MCF 10A (cell line): ENCODE measurements at places on chromosomes 5 and 9.

GRCh38 chr5:31214229-31214628 is 20.7 kb downstream of the CDH6 start:
- no peak for DNase-seq
- no peaks in the 10 kb centered on the region for H3K4me1 ChIP-seq
- no peaks in the 10 kb centered on the region for H3K27me3 ChIP-seq

GRCh38 chr5:147965715-147966114 is 59.4 kb upstream of the C5orf46 start:
- H3K27ac ChIP-seq: no peak overlapping the region
- peaks cover 6% of the 10 kb centered on the region for H3K4me1 ChIP-seq
- DNase-seq: peak; percentile 66
- no peaks in the 10 kb centered on the region for H3K27me3 ChIP-seq

DNA sequence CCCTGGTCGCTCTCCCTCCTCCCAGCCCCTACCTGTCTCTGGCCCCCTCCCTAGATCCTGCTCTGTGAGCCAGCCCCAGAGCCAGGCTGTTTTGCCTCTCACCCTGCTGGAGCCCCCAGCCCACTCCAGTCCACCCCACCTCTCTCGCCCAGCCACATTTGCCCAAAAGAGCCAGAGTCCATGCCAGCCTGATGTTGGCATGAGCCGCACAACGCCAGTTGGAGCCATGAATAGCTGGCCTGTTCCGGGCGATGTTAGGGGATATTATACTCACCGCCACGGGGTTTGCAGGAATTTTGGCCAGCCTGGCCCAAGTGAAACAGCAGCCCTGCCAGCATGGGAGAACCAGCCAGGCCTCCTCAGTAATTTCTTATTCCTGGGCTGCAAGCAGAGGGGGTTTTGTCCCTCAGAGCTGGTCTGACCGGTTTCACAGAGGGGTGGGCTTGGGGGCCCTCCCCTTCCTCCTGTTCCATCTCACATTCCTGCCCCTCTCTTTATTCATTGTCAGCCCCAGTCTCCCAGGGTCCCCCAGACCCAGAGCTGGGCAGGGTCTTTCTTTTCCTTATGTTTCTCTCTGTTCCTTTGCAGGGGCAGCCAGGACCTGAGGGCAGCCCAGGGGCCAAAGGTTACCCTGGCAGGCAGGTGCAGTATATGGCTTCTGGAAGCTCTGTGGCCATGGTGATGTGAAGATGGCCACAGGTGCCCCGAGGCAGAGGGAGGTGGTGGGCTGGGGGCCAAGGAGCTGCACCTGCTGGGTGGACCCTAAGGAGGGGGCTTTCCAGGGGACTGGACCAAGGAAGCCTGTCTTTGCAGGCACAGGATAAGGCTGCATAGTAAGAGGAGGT is 50.1 kb downstream of the COL27A1 start:
- no peak overlapping the region for H3K27ac ChIP-seq
- H3K36me3 ChIP-seq: no peaks in the 10 kb centered on the region
- peaks cover 3% of the 10 kb centered on the region for H3K27me3 ChIP-seq
- no peak overlapping the region for H3K4me3 ChIP-seq

- H3K27me3 ChIP-seq: peaks cover 10% of the 10 kb centered on the region
- no peak overlapping the region for H3K4me3 ChIP-seq
- peak overlapping the region; percentile 32 for H3K27ac ChIP-seq
- H3K36me3 ChIP-seq: no peaks in the 10 kb centered on the region
- H3K4me1 ChIP-seq: peaks cover 6% of the 10 kb centered on the region
- peak; percentile 39 for DNase-seq
Measured at GRCh38 chr5:168076561-168076991, 214.9 kb upstream of the WWC1 start.

DNA sequence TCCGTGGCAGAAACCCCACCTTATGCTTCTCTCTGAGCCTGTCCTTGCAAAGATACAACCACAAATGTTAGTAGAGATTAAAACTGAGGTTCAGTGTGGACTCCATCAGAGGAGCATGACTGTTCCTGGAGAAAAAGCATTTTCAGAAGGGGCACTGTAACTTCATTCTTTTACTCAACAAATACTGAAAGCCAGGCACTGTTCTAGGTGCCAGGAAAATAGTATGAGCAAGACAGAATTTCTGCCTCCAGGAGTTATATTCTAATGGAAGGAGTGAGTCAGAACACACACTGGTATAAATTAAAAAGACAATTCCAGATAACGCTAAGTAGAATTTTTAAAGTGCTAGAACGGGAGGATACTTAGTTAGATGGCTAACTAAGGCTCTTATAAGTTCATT is 251.4 kb upstream of the GAS1 start:
- H3K27ac ChIP-seq: no peak overlapping the region
- peak; percentile 16 for DNase-seq
- no peaks in the 10 kb centered on the region for H3K36me3 ChIP-seq

GRCh38 chr9:119095072-119095471 is 274.2 kb downstream of the BRINP1 start:
- no peaks in the 10 kb centered on the region for H3K36me3 ChIP-seq
- no peak overlapping the region for H3K4me3 ChIP-seq
- no peak overlapping the region for H3K27ac ChIP-seq
- H3K4me1 ChIP-seq: no peaks in the 10 kb centered on the region
- H3K27me3 ChIP-seq: no peaks in the 10 kb centered on the region

DNA sequence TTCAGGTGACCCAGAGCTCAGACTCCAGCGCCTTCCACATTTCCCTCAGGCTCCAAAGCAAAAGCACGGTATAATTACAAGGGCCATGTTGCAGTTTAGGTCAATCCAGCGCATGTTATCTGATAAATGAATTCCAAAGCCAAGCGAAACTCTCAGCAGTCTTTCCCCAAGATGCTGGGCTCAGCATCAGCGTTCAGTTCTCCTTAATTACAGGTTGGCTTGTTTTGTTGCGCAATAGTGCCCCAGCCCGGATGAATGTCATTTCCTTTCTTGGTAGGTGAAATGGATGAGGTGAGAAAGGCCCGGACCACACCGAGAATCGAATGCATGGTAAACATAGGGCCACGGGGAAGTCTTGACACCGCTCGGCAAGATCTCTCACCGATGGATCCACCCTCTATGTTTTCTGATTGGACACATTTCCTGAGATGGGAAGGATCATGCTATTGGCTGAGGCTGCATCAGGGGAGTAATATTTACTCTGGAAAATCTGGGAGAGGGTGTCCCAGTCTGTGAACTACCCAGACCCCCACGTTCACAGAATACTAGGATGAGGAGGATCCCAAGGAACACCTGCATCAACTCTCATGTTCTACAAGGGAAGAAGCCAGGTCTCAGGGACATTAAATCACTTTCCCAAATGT is 221.2 kb upstream of the ANKRD55 start:
- H3K36me3 ChIP-seq: no peaks in the 10 kb centered on the region
- DNase-seq: no peak
- peaks cover 16% of the 10 kb centered on the region for H3K4me1 ChIP-seq
- no peak overlapping the region for H3K4me3 ChIP-seq

DNA sequence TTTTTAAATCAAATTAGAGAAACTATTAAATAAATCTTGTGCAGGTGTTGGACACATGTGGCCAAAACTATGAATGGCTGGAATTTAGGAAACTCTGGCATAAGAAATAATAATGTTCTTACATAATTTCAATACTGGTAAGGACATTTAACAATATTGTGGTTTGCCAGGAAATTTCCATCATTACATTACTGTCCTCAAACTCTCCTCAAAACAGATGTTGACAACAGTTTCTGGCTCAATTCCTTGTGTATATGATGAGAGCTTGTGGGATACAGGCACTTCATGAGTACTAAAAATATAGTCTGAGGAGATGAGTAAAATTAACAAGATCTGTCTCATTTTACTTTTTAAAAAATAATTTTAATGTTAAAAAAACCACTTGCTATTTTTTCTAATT is 27.9 kb downstream of the MCTP1 start:
- H3K4me1 ChIP-seq: no peaks in the 10 kb centered on the region
- H3K27ac ChIP-seq: no peak overlapping the region
- no peak overlapping the region for H3K4me3 ChIP-seq
- no peaks in the 10 kb centered on the region for H3K27me3 ChIP-seq
- no peaks in the 10 kb centered on the region for H3K36me3 ChIP-seq
- DNase-seq: no peak

DNA sequence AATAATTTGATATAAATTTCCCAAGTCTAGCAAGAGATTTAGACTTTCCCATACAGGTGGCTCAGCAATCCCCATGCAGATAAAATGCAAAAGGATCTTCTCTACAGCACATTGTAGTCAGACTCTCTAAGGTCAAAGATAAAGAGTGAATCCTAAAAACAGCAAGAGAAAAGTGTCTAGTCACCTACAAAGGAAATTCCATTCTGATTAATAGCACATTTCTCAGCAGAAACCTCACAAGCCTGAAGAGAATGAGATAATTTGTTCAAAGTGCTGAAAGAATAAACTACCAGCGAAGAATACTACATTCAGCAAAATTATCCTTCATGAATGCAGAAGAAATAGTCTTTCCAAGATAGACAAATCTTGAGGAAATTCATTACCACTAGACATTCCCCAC is 493.3 kb downstream of the PRELID2 start:
- DNase-seq: peak; percentile 14
- H3K27ac ChIP-seq: no peak overlapping the region
- no peaks in the 10 kb centered on the region for H3K36me3 ChIP-seq
- no peaks in the 10 kb centered on the region for H3K27me3 ChIP-seq
- H3K4me3 ChIP-seq: no peak overlapping the region
- H3K4me1 ChIP-seq: no peaks in the 10 kb centered on the region
